ENCODE measurements at places on chromosomes 3 and 15.

DNA sequence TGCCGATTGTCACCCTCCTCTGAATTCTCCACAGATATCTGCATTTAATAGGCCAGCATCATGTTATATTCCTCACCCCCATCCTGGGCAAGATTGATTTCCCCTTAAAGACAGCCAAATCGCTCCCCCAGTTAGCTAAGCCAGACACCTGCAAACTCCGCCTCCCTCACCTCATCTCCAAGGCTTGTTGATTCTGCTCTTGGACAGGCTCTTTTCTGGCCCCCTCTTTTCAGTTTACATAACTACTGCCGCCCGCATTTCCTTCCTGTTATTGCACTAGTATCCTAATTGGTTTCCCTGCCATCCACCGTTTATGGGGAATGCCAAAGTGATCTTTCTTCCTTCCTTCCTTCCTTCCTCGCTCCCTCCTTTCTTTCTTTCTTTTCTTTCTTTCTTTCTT lies 214.7 kb upstream of the MRPL3 start:
- no peak for DNase-seq

DNA sequence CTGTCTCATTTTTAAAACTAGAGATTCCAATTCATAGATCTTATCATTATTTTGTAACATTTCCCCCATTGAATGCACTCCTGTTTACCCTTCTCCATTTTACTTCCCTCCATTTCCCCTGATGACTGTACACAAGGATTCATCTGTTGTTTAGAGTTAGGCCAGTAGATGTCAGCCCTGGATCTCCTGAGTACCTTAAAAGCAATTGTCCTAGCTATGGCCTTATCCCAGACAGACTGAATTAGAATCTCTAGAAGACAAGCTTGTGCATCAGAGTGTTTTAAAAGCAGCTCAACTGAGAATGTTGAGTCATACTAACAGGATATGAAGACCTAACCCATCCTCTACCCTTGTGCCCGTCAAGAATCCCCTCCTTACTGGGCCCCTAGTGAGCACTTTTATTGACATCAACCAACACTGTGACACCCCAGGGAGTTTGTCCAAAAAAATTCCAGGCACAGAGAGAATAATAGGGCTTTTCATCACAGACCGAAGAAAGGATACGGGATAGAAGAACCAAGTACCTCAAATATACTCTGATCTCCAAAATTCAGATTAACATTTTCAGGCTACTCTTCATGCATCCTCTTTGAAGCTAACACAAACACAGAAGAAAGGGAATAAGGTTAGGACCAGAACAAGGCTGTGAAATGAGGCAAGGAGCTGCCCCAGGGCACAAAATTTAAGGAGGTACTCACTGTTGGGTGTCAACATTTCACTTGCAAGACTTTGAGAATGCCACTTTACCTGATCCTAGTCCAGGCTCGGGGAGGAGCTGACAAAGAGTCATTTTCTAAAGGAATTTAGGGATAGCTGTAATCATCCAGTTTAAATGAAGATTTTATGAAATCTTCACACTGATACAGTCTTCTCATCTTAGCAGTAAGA lies 17.1 kb downstream of the ZBED2 start:
- no peak for DNase-seq

GRCh38 chr3:194195611-194196010 lies 59.7 kb downstream of the HES1 start:
- DNase-seq, result no peak

- no peak for DNase-seq
Measured at GRCh38 chr3:73140772-73141442, 79.4 kb downstream of the EBLN2 start.

DNA sequence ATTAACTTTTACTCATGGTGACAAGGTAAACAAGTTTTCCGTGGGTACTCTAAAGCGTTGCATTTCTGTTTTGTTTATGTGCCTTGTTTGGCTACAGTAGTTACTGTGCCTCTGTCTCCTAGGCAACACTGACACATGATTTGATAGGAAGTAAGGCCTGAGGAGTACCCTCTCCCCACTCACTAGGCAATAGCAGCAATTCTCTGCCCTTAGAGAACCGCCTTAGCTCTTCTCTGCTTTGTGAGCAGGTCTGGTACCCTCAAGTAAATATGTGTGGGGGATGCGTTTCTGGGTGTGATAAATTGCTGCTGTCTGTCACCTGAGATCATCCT lies at the start of gene IL5RA:
IL5RA (minus strand) TSS at position 76 of the 332 bp plus-strand sequence. CDS start 5,390 bp downstream, outside the sequence.
- DNase-seq, result no peak

- DNase-seq, result no peak
Measured at GRCh38 chr15:69013726-69014406, 629 bp upstream of the NOX5 start.

GRCh38 chr15:44340410-44340809 lies 51.9 kb downstream of the GOLM2 start:
- DNase-seq, result no peak

DNA sequence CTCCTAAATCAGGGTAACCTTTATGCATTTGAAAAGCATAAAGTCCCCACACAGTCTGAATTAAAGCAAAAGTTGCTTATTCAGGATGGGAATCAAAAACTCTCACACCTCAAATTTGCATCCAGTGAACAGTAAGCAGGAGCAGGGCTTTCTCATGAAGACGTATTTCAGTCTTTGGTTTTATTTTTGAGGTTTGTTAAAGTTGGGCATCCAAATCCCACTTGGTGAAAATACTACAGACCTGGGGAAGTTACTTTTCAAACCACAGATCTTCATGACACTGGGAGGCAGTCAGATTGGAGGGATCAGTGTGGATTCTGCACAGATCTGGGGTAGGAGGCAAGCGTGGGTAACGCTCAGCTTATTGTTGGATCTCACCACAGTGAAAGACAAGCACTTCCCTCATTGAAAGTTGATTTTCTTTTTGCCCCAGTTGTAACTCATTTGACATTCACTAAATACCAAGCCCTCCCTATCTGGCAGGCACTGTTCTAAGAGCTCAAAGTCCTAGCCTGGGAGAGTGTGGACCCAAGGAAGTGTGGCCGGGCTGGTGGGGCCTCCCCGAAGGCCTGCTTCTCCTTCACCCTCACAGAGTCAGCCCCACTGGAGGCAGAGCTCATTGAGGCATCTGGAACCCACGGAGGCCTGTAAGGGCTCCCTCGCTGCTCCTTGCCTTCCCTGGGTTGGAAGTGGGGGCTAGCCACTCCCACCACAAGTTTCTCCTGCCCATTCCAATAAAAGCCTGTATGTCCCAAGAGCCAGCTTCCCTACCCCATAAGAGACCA lies 783 bp upstream of the ISG20 start:
- no peak for DNase-seq

DNA sequence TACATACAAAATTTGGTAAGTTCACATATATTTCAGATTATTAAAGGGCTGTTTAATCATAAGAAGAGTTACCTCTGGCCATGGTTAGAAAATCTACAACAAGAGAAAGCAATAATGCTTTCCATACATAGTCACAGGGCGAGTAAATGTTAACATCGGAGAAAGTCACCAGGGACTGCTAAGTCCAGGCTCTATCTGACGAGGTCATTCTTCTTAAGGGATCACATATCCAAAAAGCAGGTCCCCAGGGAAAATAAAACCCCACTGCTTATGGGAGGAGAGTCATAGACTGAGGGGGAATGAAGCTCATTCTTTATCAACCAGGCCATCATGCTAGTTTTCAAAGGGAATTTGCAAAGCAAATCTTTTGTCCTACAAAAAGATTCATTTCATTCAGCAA lies 3.1 kb downstream of the PCYT1A start:
- no peak for DNase-seq

DNA sequence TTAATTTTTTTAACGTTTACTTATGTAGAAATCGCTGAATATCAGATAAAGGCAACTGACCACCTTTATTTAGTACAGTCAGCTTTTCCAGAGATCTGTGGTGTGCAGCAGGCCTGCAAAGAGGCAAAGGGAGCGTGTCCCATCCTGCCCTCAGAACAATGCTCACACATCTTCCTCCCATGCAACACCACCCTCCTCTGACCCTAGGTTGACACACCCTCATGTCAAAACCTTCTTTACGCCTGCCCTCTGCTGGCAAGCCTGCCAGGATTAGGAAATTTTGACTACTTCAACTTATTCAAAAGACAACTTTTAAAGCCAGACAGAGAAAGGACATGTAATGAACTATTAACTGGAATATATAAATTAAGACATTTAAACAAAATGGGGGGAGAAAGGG lies 513.7 kb downstream of the FOXP1 start:
- DNase-seq, result no peak

- no peak for DNase-seq
Measured at GRCh38 chr15:68557469-68558317, 21.1 kb upstream of the CORO2B start.

GRCh38 chr15:32919749-32920414 lies 202.1 kb downstream of the GREM1 start:
- DNase-seq, result no peak

GRCh38 chr15:51202783-51203182 lies 108.1 kb upstream of the TNFAIP8L3 start:
- DNase-seq, result no peak

DNA sequence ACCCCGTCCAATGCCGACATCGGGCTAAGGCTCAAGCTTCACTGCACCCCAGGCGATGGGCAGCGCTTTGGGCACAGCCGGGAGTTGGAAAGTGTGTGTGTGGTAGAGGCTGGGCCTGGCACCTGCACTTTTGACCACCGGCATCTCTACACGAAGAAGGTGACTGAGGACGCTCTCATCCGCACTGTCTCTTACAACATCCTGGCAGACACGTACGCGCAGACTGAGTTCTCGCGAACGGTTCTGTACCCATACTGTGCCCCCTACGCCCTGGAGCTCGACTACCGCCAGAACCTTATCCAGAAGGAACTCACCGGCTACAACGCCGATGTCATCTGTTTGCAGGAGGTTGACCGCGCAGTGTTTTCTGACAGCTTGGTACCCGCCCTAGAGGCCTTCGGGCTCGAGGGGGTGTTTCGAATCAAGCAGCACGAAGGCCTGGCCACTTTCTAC lies 1.0 kb downstream of the PDE12 start:
- no peak for DNase-seq

DNA sequence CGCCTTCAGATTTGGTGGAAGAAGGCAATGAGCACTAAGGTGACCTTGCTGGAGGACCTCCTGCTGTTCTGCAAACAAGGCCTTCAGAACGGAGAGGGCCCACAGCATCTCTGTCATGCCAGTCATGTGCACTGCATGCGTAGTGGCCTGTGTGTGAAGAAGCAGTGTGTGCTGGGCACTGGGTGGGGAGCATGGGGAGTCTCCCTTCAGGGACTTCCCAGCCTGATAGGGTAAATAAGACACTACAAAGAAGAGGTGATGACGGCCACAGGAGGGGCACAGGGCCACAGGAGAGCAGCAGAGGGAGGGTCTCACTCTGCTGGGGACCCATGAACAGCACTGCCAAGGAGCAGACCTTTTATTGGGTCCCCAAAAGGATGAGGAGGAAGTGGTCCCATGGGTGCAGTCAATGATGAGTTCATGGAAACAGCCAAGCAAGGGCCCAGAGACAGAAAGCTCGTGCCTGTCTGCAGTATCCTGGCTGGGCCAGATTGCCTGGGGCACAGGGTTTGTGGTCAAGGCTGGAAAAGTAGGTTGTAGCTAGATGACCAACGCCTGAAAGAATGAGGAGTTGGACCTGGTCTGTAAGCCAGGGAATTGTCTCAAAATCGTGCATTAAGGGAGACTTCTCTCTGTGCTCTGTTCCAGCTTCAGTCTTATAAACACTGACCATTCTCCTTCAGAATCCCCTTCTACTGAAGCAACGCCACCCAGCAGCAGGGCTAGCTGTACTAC lies 67.8 kb upstream of the SEC61A1 start:
- no peak for DNase-seq

Measured in NCI-H2107 (cell line).